ENCODE measurements at places on chromosomes 13 and 19. TPM values are rescaled to one million over a fixed set of nuclear protein-coding genes. Genes with fewer than 3 reads are reported as not detected.

DNA sequence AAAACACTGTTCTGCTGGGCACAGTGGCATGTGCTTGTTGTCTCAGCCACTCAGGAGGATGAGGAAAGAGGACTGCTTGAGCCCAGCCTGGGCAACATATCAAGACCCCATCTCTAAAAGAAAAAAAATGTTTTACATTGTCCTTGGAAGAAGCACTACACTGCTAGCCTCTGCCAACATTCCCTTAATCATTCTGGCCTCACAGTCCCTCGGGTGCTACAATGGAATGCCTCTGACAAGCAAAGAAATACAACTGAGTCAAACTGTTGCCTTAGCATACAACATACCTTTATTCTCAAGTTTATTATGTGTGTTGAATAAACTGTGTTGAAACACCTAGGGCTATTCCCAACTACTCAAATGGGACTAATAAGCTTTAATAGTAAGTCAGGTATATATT, 56.1 kb downstream of the PSPC1 start:
- no peak overlapping the region for H3K4me3 ChIP-seq
- DNase-seq: no peak
- H3K4me1 ChIP-seq: no peaks in the 10 kb centered on the region
- peaks cover 5% of the 10 kb centered on the region for H3K36me3 ChIP-seq
- H3K27me3 ChIP-seq: no peaks in the 10 kb centered on the region
- H3K27ac ChIP-seq: no peak overlapping the region

DNA sequence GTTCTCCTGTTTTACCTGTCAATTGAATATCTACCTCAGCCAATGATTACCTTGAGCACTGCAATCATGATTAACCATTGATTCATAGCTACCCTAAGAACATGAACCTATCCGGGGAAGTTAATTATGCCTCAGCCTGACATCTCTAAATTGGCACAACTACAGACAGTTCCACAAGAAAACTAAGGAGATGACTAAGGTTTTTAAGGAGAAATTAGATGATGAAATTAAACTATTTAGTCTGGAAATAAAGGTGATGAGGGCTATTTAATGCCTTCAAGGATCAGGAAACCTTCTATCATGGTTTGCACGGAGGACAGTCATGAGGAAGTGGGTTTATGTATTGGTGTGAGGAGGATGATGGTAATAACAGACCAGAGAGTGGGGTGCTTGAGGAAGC, 203.4 kb downstream of the COL4A1 start:
- DNase-seq: no peak
- no peak overlapping the region for H3K27ac ChIP-seq
- no peak overlapping the region for H3K4me3 ChIP-seq
- H3K27me3 ChIP-seq: no peaks in the 10 kb centered on the region
- no peaks in the 10 kb centered on the region for H3K4me1 ChIP-seq

GRCh38 chr13:23609874-23610576, 39.8 kb downstream of the TNFRSF19 start:
- peak; percentile 19 for DNase-seq
- H3K27me3 ChIP-seq: peaks cover 4% of the 10 kb centered on the region
- H3K36me3 ChIP-seq: no peaks in the 10 kb centered on the region
- peaks cover 27% of the 10 kb centered on the region for H3K4me1 ChIP-seq

DNA sequence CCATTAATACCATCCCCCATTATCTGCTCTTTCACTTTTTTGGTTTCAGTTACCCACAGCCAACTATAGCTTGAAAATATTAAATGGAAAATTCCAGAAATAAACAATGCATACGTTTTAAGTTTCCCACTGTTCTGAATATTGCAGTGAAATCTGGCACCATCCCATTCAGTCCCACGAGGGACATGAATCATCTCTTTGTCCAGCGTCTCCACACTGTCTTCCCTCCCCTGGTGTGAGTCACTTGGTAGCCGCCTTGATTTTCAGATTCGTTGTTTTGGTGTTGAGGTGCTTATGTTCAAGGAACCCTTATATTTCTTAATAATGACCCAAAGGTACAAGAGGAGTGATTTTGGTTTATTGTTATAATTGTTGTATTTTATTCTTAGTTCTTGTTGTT, 246.1 kb downstream of the DCT start:
- H3K4me1 ChIP-seq: no peaks in the 10 kb centered on the region
- H3K27ac ChIP-seq: no peak overlapping the region
- H3K27me3 ChIP-seq: no peaks in the 10 kb centered on the region
- H3K36me3 ChIP-seq: no peaks in the 10 kb centered on the region

GRCh38 chr19:47421844-47422395, 2.6 kb upstream of the MEIS3 start:
- H3K36me3 ChIP-seq: no peaks in the 10 kb centered on the region
- no peaks in the 10 kb centered on the region for H3K4me1 ChIP-seq
- H3K27ac ChIP-seq: no peak overlapping the region
- DNase-seq: no peak
- H3K27me3 ChIP-seq: peaks cover 61% of the 10 kb centered on the region
- no peak overlapping the region for H3K4me3 ChIP-seq

- no peaks in the 10 kb centered on the region for H3K27me3 ChIP-seq
- H3K4me3 ChIP-seq: no peak overlapping the region
- DNase-seq: no peak
- H3K36me3 ChIP-seq: no peaks in the 10 kb centered on the region
These were observed 624.4 kb upstream of the ARGLU1 start for GRCh38 chr13:107192289-107192688.

DNA sequence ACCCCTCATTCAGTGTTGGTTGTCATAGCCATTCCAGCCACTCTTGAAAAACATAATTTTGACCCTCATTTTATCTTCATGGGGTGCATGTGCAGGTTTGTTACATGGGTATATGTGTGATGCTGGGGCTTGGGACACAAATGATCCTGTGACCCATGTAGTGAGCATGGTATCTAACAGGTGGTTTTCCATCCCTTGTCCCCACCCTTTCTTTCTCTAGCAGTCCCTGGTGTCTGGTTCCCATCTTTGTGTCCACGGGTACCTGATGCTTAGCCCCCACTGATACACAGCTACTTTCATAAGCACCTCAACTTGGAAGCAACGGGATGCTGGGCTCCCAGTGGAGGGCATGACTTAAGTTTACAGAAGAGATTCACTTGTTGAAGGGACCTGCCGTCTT, 373.5 kb downstream of the UQCRFS1 start:
- no peak overlapping the region for H3K4me3 ChIP-seq
- no peak overlapping the region for H3K27ac ChIP-seq
- H3K4me1 ChIP-seq: no peaks in the 10 kb centered on the region
- H3K27me3 ChIP-seq: no peaks in the 10 kb centered on the region

- no peak overlapping the region for H3K4me3 ChIP-seq
- DNase-seq: peak; percentile 58
- H3K27ac ChIP-seq: no peak overlapping the region
These were observed 10.1 kb downstream of the OR1I1 start for GRCh38 chr19:15091918-15092753.

DNA sequence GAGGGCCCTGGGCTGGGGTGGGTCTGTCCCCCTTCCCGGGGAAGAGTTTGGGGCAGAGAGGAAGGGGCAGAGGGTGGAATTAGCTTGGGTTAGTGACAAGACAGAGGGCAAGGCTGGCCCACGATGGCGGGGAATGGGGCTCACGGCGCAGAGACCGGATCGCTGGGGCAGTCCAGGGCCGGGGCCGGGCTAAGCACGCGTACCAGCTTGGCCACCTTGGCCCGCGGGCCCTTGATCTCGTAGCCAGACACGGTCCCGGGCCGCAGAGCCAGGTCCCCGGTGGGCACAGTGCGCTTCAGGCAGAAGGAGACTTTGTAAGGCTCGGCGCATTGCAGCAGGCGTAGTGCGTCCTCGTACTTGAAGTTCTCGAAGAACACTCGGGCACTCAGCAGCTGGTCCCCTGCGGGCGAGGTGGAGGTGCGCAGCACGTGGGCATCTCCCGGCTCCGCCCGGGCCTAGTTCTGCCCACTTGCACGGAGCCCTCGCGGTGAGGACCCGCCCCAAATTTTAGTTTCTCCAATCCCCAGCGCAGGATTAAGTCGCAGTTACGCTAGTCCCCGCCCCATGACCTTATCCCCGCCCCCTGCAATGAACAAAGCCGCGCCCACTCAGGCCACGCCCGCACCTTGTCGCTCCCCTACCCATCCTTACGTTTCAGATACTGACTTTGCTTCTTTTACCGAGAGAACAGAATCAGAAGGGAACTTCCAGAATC, 8.6 kb upstream of the HIPK4 start:
- H3K27me3 ChIP-seq: no peaks in the 10 kb centered on the region
- peak; percentile 25 for DNase-seq
- no peak overlapping the region for H3K27ac ChIP-seq

GRCh38 chr19:48716562-48717291, 2.8 kb downstream of the MAMSTR start:
- no peak overlapping the region for H3K27ac ChIP-seq
- no peak overlapping the region for H3K4me3 ChIP-seq
- DNase-seq: peak; percentile 35
- peaks cover 6% of the 10 kb centered on the region for H3K36me3 ChIP-seq
- peaks cover 15% of the 10 kb centered on the region for H3K4me1 ChIP-seq
- no peaks in the 10 kb centered on the region for H3K27me3 ChIP-seq

GRCh38 chr13:75794663-75795062, 158.5 kb downstream of the LMO7 start:
- H3K36me3 ChIP-seq: no peaks in the 10 kb centered on the region
- H3K4me1 ChIP-seq: peaks cover 19% of the 10 kb centered on the region
- H3K27ac ChIP-seq: no peak overlapping the region
- DNase-seq: no peak

Gene SERP2
- 0.30 TPM for polyA plus RNA-seq

Gene CLDND2
- not detected for polyA plus RNA-seq

Gene SPPL2B
- 60.7 TPM for polyA plus RNA-seq

Gene GDF15
- 206 TPM for polyA plus RNA-seq
